ENCODE measurements at places on chromosomes 12 and 14.

DNA sequence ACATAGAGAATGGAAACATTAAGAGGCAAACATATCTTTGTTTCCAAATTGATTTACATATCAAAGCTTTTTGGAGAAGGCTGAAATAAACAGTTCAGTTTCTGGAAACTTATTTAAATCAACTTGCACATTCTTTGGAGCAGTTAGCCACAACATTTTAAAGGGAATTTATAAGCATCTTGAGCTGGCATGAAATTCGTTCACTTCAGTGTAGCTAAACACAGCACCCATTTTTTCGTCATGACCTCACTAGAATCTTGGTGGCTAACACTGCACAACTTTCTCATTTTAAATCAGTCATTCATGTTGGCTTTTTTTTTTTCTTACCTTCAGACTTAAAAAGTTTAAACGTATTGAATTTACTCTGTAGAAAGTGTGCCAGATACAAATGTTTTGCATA is 1139.9 kb upstream of the FLRT2 start:
- DNase-seq = no peak

- no peak for DNase-seq
Measured at GRCh38 chr12:32920506-32921085, 24.0 kb upstream of the PKP2 start.

DNA sequence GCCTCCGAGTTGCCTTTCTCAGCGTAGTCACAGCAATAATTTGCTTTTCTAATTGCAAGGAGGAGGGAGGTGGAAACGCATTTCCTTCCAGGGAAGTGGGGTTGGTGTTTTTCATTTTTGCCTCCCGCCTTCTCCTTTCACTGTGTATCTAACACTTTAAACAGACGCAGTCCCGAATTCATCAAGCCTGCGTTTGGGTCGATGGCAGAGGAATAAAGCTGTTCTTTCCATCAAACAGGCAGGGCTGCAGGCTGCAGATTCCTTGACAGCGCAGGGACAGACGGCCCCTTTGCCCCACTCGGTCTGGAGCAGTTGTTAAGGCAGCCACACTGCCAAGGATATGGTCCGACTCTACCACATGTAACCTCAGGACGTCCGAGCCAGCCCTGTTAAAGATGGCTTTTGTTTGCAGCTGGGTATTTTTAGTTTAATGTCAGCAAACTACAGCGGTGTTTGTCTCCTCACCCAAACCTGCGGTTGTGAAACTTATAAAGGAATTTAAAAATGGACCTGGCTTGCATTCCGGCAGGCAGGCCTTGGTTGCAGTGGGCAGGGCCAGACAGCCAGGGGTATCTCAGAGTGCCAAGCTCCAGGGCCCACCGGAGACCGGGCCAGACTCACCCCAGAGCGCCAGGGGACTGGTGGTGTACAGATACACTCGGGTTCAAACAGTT is 2.1 kb downstream of the CHST11 start:
- peak; percentile 51 for DNase-seq

DNA sequence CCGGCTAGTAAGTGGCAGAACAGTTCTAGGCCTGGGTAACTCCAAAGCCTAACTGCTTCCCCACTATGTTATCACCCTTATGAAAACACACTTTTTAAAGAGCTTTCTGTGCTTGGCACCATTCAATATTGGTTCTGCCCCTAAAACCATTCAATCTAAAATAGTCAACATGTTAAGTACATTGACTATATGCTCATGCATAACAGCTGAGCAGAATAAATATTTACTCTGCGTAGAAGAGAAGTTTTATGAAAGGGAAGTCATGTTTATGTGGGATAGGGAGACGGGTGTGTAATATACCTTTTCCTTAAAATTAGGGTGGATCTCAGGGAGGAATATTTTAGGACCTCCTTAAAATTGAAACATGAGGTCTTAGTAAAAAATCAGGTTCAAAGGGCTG is 80.5 kb downstream of the SAMD4A start:
- DNase-seq = no peak

GRCh38 chr12:103590271-103590670 is 3.2 kb downstream of the STAB2 start:
- DNase-seq = no peak

DNA sequence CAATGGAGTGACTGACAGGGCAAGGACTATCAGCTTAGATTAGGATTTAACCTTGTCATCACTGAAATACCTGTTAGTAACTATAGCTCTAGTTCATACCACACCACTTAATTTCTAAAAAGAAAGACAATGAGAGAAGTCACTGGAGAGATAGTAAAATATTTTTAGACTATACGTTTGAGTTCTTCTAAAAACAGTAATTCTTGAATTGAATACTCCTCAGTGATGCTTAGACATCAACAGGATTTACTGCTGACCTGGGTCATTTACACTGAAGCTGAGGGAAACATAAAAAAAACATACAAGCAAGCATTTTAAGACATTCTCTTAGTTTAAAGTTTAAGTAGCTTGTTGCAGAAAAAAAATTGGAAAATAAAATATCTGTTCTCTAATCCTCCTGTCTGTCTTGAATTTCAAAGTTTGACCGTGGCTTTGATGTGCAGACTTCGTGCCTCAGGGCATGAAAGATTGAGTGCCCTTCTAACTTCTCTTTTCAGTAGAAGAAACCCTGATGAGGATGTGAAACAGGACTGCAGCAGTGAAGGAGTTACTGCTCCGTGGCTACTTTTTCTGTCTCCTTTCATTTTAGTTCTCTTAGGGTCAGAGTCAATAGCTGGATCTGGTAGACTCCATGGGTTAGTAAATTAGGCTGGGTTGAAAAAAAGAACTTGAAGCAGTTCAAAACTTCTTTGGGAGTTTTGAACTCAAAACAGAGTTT is 172.2 kb downstream of the PTPRO start:
- no peak for DNase-seq

GRCh38 chr14:36450550-36450949 is 69.5 kb downstream of the NKX2-1 start:
- no peak for DNase-seq

DNA sequence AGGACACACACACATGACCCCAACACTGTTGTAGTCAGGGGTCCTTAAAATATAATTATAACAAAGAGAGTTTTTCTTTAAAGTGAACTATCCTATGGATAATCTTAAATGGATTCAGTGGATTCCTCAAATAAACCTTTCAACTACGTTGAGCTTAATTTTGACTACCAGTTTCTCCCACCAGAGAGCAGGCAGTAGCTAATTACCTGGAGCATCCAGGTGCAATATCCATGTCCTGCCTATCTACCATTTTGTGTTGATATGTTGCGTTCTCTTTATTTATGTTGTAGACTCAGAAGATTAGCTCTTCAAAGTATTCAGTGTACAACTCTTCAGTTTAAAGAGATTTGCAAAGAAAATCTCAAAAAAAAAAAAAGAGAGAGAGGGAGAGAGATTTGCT is 127.2 kb upstream of the GZMB start:
- DNase-seq = no peak

- DNase-seq = no peak
Measured at GRCh38 chr12:102642199-102642598, 161.8 kb upstream of the IGF1 start.

GRCh38 chr12:50314636-50315312 is 31.5 kb upstream of the LIMA1 start:
- peak; percentile 49 for DNase-seq

GRCh38 chr12:65808580-65808979 is 15.7 kb upstream of the HMGA2 start:
- no peak for DNase-seq
